ENCODE measurements at places on chromosomes 2 and 18.

GRCh38 chr2:10223471-10223870 is 79.2 kb upstream of the HPCAL1 start:
- no peak overlapping the region for H3K4me3 ChIP-seq
- no peak overlapping the region for H3K27ac ChIP-seq
- DNase-seq = no peak
- no peaks in the 10 kb centered on the region for H3K27me3 ChIP-seq
- no peaks in the 10 kb centered on the region for H3K4me1 ChIP-seq

DNA sequence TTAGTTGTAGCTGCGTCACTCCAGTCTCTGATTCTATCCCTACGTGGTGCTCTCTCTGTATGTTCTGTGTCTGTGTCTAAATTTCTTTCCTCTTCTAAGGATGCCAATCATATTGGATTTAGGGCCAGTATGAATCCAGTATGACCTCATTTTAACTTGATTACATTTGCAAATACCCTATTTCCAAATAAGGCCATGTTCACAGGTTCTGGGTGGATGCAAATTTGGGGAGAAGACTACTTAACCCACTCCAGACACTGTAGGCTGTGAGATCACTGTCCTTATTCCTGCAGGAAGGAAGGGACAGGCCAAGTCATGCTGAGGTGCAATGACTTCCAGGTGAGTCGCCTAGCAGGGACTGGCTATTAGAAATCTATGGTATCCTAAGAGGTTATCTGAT is 272.2 kb downstream of the CELF4 start:
- no peaks in the 10 kb centered on the region for H3K36me3 ChIP-seq
- no peak overlapping the region for H3K4me3 ChIP-seq
- no peaks in the 10 kb centered on the region for H3K27me3 ChIP-seq
- H3K27ac ChIP-seq = no peak overlapping the region

- no peak overlapping the region for H3K4me3 ChIP-seq
- H3K27me3 ChIP-seq = no peaks in the 10 kb centered on the region
- H3K4me1 ChIP-seq = no peaks in the 10 kb centered on the region
- H3K36me3 ChIP-seq = no peaks in the 10 kb centered on the region
- DNase-seq = no peak
Observed at GRCh38 chr18:26414901-26415440, 133.4 kb downstream of the KCTD1 start.

- H3K4me3 ChIP-seq = no peak overlapping the region
- H3K27ac ChIP-seq = no peak overlapping the region
- H3K4me1 ChIP-seq = no peaks in the 10 kb centered on the region
- H3K27me3 ChIP-seq = peaks cover 4% of the 10 kb centered on the region
Observed at GRCh38 chr2:202023198-202023903, 10.3 kb upstream of the FZD7 start.

DNA sequence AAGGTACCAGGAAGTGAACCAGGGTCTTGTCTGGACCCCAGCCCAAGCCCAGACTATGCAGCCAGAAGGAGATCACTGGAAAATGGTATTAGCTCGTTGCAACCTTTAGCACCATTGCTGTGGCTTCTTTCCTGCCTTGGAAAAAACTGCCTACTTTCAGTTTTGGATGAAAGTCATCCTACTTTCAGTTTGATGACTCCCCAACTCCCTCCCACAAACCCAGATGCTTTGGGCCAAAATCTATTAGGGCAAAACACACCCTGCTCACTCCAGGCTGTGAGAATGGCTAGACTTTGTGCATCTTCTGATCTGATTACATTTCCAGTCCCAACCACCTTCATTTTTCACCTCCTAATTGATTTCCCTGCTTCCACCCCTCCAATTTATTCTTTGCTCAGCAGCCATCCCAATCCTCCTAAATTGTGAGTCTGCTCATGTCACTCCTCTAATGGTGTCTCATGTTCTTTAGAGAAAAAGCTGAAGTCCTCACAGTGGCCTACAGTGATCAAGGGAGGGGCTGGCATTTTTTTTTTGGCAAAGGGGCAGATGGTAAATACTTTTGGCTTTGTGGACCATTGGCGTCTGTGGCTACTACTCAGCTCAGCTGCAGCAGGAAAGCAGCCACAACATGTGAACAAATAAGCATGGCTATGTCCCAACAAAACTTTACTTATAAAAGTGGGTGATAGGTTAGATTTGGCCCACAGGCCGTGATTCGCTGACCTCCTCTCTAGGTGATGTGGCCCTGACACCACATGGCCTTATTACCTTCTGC is 368.7 kb downstream of the SLC4A3 start:
- H3K27me3 ChIP-seq = no peaks in the 10 kb centered on the region
- no peaks in the 10 kb centered on the region for H3K36me3 ChIP-seq
- H3K27ac ChIP-seq = no peak overlapping the region
- DNase-seq = no peak
- H3K4me1 ChIP-seq = no peaks in the 10 kb centered on the region
- no peak overlapping the region for H3K4me3 ChIP-seq

GRCh38 chr2:104213758-104214157 is 640.2 kb upstream of the POU3F3 start:
- no peaks in the 10 kb centered on the region for H3K36me3 ChIP-seq
- no peaks in the 10 kb centered on the region for H3K27me3 ChIP-seq
- no peak overlapping the region for H3K27ac ChIP-seq

DNA sequence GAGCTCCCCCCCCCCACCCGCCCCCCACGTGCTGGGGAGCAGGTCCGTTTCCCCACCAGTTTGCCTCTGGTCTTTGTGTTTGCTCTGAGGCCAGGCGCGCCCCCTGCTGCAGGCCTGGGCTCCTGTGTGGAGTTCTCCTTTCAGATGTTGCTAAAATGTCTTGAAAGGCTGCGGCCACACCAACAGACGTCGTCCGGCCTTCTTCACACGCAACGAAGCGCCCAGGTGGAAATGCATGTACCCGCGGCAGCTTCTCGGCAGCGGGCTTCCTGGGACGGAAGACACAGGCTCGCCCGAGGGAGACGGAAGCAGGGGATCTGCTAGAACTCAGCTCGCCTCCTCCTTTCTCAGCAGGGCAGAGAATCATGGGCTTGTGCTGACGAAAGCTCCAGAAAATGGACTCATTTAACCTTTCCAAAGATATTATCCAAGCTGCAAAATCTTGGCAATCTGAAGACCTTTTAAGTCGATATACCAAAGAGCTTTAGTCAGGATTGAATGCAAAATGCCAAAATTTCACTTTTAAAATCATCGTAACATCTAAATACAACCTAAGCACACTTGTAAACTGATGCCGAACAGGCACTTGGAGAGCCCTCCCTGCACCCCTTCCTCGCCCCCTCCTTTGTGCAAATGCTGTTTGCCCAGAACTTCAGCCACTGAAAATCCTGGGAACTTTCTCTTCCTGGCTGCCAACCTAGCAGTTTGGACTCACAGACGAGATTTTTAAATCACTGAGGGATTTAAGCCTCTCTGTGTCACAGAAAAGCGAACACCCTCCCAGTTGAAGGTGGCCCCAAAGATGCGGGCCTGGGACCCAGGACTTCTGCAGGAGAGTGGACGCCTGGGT is 125.5 kb upstream of the ZNF516 start:
- peaks cover 3% of the 10 kb centered on the region for H3K4me1 ChIP-seq
- no peaks in the 10 kb centered on the region for H3K36me3 ChIP-seq
- DNase-seq = peak; percentile 9

GRCh38 chr2:237505188-237505939 is 18.3 kb downstream of the MLPH start:
- peaks cover 3% of the 10 kb centered on the region for H3K27me3 ChIP-seq
- H3K27ac ChIP-seq = no peak overlapping the region
- DNase-seq = no peak
- no peaks in the 10 kb centered on the region for H3K36me3 ChIP-seq
- no peak overlapping the region for H3K4me3 ChIP-seq
- H3K4me1 ChIP-seq = no peaks in the 10 kb centered on the region

- no peaks in the 10 kb centered on the region for H3K36me3 ChIP-seq
- H3K4me1 ChIP-seq = no peaks in the 10 kb centered on the region
- no peaks in the 10 kb centered on the region for H3K27me3 ChIP-seq
Observed at GRCh38 chr2:194705398-194705797, 951.6 kb upstream of the SLC39A10 start.

DNA sequence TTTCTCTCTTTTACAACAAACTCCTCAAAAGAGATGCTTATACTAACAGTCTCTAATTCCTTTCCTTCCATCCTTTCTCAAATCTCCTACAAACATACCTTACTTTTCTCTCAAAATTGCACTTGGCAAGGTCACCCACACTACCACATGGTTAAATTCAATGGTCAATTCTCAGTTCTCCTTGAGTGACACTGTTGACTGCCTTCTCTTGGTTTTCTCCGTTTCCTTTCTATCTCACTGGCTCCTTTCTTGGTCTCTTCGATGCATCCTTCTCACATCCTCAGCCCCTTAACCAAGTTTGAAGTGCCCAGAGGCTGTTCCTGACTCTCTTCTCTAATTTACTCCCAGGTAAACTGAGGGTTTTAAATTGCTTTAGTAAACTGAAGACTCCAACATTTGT is 12.5 kb downstream of the C1D start:
- no peak for DNase-seq
- H3K36me3 ChIP-seq = no peaks in the 10 kb centered on the region
- no peaks in the 10 kb centered on the region for H3K4me1 ChIP-seq
- no peaks in the 10 kb centered on the region for H3K27me3 ChIP-seq
- H3K4me3 ChIP-seq = no peak overlapping the region
- no peak overlapping the region for H3K27ac ChIP-seq

DNA sequence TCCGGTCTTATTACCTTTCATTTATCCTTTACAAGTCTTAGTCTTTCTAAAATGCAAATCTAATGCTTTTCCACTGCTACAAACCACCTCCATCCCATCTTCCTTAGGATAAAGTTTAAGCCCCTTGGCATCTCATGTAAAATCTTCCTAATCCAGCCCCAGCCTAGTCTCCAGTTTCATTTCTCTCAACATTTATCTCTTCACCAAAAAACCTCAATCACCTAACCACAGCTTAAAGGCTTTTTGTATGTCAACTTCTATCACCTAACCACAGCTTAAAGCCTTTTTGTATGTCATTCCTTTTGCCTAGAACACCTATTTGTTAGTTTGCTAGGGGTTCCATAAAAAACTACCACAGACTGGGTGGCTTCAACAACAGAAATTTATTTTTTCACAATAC is 4.2 kb downstream of the TRAK2 start:
- no peak overlapping the region for H3K27ac ChIP-seq
- no peaks in the 10 kb centered on the region for H3K36me3 ChIP-seq
- H3K4me3 ChIP-seq = no peak overlapping the region
- no peak for DNase-seq

DNA sequence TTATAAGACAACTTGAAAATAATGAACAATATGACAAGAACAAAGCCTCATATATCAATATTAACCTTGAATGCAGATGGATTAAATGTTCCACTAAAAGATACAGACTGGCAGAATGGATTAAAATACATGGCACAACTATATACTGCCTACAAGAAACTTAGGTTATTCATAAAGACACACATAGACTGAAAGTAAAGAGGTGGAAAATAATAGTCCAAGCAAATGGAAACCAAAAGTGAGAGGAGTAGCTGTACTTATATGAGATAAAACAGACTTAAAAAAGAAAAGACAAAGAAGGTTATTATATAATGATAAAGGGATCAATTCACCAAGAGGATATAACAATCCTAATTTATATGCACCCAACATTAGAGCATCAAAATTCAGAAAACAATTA is 18.2 kb downstream of the LMAN1 start:
- H3K27me3 ChIP-seq = no peaks in the 10 kb centered on the region
- peaks cover 9% of the 10 kb centered on the region for H3K36me3 ChIP-seq
- no peak for DNase-seq
- H3K4me1 ChIP-seq = no peaks in the 10 kb centered on the region

GRCh38 chr2:100767810-100768806 is 51.8 kb upstream of the NPAS2 start:
- H3K4me3 ChIP-seq = no peak overlapping the region
- DNase-seq = no peak
- H3K36me3 ChIP-seq = no peaks in the 10 kb centered on the region

- no peaks in the 10 kb centered on the region for H3K4me1 ChIP-seq
- no peaks in the 10 kb centered on the region for H3K27me3 ChIP-seq
- no peak overlapping the region for H3K4me3 ChIP-seq
- no peak overlapping the region for H3K27ac ChIP-seq
Observed at GRCh38 chr2:225597911-225598310, 198.4 kb downstream of the NYAP2 start.

DNA sequence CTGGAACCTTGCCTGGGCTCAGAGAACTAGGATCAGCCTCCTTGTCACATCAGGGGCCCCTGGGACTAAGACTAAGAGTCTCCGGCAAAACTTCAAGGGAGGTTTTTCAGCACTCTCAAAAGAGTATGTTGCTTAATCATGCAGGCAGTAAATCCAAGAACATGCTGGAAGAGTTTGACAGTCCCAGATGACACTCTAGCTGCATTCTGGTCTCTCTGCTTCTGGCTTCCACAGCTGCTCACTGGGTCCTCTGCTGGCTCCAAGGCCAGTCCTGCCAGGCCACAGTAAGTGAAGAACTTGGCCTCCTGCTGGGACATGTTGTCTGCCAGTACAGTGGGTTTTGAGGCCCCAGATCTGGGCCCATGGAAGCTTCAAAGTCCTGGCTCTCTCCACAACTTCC is 45.2 kb upstream of the IL1RL1 start:
- no peak overlapping the region for H3K27ac ChIP-seq
- no peaks in the 10 kb centered on the region for H3K27me3 ChIP-seq
- no peaks in the 10 kb centered on the region for H3K36me3 ChIP-seq
- no peak overlapping the region for H3K4me3 ChIP-seq

- H3K4me3 ChIP-seq = no peak overlapping the region
- H3K4me1 ChIP-seq = no peaks in the 10 kb centered on the region
- H3K27ac ChIP-seq = no peak overlapping the region
- DNase-seq = no peak
Observed at GRCh38 chr2:238431-238830, 25.4 kb downstream of the SH3YL1 start.

DNA sequence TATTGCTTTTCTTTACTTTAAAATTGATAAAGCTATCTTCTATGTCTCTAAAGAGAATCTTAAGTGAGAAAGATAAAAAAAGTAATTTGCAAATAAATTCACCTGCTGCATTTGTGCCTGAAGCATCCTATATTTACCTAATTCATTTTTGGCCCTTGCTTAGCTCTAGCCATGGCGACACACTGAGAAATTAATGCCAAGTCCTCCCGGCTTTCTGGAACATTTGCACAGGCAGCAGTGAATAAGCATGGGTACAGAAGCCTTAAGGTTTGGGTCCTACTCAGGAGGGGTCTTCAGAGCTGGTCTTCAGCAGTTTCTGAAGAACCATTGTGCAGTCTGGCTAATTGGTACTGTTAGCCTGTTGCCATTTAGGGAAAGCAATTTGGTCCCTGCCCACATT is 73.9 kb upstream of the ZEB2 start:
- H3K4me1 ChIP-seq = peaks cover 7% of the 10 kb centered on the region
- H3K4me3 ChIP-seq = no peak overlapping the region
- DNase-seq = no peak
- H3K27me3 ChIP-seq = no peaks in the 10 kb centered on the region
- H3K36me3 ChIP-seq = no peaks in the 10 kb centered on the region

- no peak overlapping the region for H3K27ac ChIP-seq
- H3K4me3 ChIP-seq = no peak overlapping the region
- peaks cover 4% of the 10 kb centered on the region for H3K4me1 ChIP-seq
- H3K27me3 ChIP-seq = no peaks in the 10 kb centered on the region
Observed at GRCh38 chr2:240786871-240787311, 33.1 kb downstream of the KIF1A start.

GRCh38 chr2:136997557-136997956 is 232.2 kb downstream of the THSD7B start:
- H3K27me3 ChIP-seq = no peaks in the 10 kb centered on the region
- no peak for DNase-seq
- no peak overlapping the region for H3K4me3 ChIP-seq
- H3K27ac ChIP-seq = no peak overlapping the region
- H3K36me3 ChIP-seq = no peaks in the 10 kb centered on the region
- no peaks in the 10 kb centered on the region for H3K4me1 ChIP-seq

GRCh38 chr2:15756882-15757819 is 165.5 kb downstream of the DDX1 start:
- no peak overlapping the region for H3K4me3 ChIP-seq
- DNase-seq = no peak
- no peak overlapping the region for H3K27ac ChIP-seq
- peaks cover 3% of the 10 kb centered on the region for H3K27me3 ChIP-seq
- H3K4me1 ChIP-seq = no peaks in the 10 kb centered on the region

- no peak overlapping the region for H3K4me3 ChIP-seq
- H3K27ac ChIP-seq = no peak overlapping the region
Observed at GRCh38 chr18:23864624-23865023, 149.9 kb upstream of the TTC39C start.

Data from GM12878 (cell line).